Activated T-cell treated with anti-CD3 and anti-CD28 coated beads for 4 hours (primary cell): ENCODE measurements at places on chromosomes 16 and 17.

- no peak for DNase-seq
These were observed 96.4 kb downstream of the ABCC6 start for GRCh38 chr16:16126896-16127295.

DNA sequence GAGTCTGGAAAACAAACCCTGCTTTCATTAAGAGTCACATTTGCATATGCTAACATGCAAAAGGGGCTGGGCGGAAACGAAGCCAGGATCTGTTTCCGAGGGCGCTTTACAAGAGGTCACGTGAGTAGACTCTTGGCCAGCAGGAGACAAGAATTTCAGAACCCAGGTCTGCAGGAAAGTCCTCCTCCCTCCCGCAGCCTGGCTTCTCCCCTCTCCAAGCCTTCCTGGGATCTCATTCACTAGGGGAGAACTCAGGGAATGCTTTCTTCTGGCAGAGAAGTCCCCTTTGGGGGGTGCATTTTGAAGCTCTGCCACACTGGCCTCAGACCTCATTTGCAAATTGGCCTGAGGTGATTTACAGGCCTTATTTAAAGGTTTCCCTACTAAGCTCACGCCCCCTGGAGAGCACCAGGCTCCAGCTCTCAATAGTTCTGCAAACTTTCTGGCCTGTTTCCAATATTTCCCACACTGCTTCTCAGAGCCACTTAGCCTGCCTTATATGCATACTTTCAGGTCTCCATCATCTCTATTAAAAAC lies 57.2 kb upstream of the CACNG5 start:
- DNase-seq: no peak

DNA sequence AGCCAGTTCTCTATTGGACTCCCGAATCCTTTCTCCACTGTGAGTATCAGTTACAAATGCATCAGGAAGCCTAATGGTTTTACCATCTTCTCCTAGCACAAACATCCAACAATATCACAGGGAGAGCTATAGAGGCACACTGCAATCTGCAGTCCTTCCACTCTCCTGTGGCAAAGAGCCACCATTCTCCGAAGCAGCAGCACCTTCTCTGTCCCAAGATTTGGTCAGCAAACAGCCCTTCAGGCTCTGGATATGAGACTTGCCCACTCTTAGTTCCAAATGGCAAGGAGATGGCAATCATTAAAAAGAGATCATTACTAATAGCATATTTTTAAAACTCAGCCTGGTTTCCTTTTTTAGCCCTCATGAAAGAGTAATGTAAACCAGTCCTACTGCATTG lies 223.4 kb downstream of the HS3ST3A1 start:
- no peak for DNase-seq

DNA sequence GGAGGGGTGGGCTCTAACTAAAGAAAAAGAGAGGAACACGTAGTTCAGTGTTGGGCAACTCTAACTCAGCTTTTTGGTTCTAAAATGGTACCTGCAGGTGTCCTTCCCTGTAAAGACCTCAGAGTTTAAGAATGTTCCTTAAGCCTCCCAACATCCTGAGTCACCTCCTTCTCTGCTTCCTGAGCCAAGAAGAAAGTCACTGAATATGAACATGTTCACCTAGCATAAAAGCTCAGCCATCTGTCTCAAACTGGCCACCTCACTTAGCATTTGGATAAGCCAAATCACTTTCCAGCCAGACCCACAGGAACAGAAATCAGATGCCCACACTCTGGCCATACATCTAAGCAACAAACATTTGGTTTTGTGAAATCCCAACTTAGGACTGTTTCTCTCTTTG lies 3.7 kb downstream of the TMEM98 start:
- DNase-seq: no peak

DNA sequence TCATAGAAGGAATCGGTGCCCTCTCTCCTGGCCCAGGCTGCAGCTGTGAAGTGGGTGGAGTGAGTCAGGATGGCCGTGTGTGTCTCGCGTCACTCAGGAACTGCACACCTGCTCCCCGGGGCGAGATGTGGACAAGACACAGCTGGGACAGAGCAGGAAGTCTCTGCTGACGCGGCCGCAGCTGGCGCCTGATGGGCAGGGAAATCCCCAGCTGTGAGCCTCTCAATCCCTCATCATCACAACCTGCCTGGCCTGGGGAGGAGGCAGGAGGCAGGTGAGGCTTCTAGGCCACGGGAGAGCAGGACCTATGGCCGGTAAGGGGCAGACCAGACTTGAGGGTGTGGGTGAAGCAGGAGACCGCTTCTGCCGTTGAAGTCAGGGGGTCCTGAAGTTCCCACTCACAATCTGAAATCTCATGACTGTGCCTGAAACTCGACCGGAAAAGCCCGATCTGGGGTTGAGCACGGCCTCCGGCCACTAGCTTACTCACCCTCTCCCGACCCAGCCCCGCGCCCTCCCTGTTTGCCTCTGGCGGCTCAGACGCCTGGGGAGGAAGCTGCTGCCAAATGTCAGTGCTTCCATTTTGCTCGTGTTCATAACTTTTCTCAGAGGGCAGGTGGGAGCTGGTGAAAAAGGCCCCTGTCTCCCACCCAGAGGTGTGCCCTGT lies 1.1 kb upstream of the TRPV3 start:
- peak; percentile 17 for DNase-seq
